ENCODE measurements at places on chromosomes 16 and 17.

- no peak for DNase-seq
Observed at GRCh38 chr17:30961209-30962188, 9.3 kb upstream of the RNF135 start.

DNA sequence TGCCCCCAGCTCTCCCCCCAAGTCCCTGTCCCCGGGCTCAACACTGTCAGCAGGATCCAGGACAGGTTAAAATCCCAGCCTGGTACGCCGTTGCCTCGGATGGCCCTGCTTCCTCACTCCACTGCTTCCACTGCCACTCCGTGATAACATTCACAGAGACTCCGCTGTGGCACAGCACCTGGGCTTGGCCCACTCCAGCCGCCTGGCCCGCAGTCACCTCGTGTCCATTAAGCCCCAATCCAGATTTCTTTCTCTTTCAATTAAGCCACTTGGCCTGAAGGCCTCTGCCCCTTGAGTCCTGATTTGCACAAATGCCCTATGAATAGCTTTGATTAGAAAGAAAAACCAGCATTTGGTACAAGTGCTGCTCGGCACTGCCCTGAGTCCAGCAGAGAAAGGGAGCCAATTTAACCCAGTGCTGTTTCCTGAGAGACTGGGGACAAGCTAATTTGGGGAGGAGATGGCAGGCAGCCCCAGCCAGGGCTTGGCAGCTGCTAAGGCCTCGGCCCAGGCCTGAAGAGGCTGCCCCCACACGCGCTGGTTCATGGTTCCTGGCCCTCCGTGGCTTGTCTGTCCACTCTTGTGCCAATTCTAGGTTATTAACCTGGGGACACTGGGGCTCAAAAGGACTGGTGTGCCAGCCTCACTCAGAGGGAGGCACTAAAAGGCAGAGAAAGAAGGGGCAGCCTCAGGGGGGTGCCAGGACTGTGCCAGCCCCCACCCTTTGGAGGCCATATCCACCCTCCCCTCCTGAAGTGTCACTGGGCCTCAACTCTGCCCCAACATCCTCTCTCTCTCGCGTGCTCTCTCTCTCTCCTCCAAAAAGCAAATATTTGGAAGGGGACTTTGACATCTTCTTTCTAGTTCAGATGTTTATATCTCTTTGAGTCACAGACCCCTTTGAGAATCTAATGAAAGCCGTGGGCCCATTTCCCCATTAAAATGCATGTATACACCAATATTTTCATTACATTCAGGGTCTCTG is 29.8 kb upstream of the SPPL2C start:
- peak; percentile 34 for DNase-seq

- peak; percentile 28 for DNase-seq
Observed at GRCh38 chr17:75601057-75601987, 13.7 kb downstream of the MYO15B start.

DNA sequence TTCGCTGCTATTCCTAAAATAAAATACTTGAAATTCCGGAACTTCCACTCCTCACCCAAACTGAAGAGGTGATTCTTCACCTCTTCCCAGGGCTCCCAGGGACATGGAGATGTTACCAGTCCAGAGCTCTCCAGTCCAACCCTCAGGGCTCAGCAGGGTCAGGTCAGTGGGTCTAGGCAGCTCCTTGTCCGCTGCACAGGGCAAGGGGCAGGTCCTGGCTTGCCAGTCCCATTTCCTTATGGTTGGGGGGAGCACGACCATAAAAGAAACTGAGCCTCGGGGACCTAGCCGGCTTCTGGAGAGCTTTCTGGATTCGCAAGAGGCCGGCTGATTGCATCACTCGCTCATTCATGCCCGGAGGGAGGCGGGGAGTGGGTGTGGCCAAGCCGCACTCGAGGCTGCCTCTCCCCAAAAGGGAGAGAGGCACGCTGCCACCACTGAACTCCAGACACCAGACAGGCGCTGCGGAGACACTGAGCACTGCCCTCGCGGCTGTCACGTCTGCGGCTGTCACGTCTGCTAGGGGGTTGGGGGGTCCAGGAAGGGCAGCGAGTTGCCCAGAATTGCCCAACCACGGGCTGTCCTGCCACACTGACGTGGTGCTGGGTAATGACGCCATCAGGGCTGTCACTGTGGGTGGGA is 15.8 kb downstream of the SLC7A5 start:
- DNase-seq, result peak; percentile 87

DNA sequence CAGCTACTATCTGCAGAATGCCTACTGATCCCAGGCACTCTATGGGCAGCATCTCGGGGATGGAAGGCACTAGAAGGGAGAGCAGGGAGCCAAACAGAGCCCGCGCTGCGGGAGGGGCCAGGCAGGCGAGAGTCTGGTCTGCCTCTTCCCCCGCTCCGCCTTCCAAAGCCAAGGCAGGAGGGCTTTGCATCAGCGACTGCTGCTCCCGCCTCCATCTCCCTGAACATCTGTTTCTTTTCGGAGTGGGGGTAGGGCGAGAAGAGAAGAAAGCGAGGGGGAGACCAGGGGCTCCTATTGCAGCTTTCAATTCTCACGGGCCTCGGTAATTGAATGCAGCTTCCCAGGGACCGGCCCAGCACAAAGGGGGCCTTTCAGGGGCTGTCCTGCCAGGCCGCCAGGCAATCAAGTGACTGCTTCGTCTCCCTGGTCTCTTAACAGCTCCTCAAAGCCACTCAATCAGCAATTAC is 31.4 kb upstream of the CDC42EP4 start:
- peak; percentile 75 for DNase-seq

- no peak for DNase-seq
Observed at GRCh38 chr16:27322858-27323780, 9.3 kb downstream of the IL4R start.

GRCh38 chr17:22512997-22513538 is 820.7 kb downstream of the KCNJ18 start:
- no peak for DNase-seq

All from pons (tissue), 1 donor.